ENCODE measurements at places on chromosomes 12 and 14.

DNA sequence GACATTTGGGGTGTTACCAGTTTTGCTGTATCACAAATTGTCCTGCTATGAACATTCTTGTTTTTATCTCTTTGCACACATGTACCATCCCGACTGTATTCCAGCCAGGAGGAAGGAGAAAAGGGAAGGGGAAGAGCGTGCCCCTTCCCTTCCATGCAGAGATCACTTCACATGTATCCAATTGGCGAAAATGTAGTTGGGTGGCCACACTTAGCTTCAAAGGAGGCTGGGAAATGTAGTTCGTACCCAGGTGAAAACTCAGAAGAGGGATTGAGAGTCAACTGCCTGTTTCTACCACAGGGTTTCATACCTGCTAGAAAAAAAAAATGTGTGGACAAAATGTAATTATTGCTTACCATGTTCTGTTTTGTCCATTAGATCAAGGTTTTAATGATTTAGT lies 189.1 kb upstream of the PELI2 start:
- no peak for DNase-seq

GRCh38 chr14:99148131-99148530 lies 123.9 kb downstream of the BCL11B start:
- no peak for DNase-seq

- DNase-seq: no peak
Observed at GRCh38 chr14:93967637-93968250, 8.6 kb downstream of the ASB2 start.

GRCh38 chr12:12721814-12722434 lies 4.8 kb downstream of the CDKN1B start:
- DNase-seq: no peak

DNA sequence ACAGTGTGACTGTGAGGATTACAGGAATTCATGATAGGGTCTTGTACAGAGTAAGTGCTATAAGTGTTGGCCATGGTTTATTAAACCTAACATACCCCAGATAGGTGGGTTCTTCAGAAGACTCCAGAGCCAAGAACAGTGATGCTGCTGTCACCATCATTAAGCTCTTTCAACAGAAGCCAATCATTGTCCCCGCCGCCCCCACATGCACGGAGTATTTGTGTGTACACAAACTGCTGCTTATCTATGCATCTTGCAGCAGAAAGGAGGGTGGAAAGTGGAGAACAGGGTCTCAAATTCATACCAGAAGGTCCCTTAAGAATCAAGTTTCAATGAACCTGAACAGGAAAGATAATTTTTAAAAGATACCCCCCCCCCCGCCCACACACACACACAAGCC lies 51.2 kb downstream of the TMCC3 start:
- DNase-seq: no peak

- no peak for DNase-seq
Observed at GRCh38 chr12:104420868-104421267, 35.9 kb upstream of the CHST11 start.

- DNase-seq: peak; percentile 21
Observed at GRCh38 chr12:26124446-26125399, at the start of gene BHLHE41. Gene BHLHE41 (minus strand): TSS chr12:26125037. CDS start chr12:26124779, 258 bp downstream.

DNA sequence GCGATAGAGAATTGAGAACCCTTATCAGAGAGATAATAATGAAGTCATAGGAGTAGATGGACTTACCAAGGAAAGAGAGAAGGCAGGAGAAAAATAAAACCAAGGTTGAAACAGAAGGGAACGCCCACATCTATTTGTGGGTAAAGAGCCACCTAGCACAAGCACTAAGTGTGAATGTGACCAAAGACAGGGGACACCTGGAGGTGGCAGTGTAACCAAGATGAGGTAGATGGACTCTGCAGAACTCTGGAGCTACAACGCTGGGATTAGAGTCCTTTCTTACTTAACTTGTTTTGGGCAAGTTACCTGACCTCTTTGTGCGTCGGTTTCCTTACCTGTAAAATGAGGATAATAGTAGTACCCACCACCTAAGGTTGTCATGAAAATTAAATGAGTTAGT lies 101.9 kb downstream of the SLC5A8 start:
- no peak for DNase-seq

DNA sequence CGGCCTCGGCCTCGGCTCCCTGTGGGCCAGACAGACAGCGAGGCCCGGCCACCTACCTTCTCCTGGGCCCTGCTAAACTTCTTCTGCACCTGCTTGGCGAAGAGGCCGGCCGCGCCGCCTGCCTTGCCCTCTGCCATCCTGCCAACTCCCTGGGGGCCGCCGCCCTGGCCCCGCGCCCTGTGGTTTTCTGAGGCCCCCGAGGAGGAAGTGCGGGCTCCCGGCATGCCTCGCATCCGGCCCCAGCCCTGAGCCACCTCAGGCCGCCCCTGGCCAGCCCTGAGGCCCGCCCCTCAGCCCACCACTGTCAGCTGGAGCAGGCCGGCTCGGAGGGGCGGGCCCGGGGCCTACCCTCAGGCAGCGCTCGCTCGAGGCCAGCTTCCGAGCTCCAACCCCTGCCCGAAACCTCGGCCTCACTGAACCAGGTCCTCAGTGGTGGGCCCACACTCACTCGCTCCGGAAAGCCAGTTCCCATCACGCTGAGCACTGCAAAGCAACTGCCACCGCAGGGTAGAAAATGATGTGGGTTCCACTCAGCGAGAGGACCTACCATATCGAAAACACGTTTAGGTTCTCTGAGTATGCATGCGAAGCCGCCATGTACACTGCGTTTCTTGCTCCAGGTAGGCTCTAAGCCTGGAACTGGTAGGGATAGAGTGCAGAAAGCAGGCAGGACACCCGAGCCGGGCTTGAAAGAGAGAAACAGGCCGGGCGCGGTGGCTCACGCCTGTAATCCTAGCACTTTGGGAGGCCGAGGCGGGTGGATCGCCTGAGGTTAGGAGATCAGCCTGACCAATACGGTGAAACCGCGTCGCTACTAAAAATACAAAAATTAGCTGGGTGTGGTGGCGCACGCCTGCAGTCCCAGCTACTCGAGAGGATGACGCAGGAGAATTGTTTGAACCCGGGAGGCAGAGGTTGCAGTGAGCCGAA lies at the start of gene BIN2:
BIN2 (minus strand) TSS at position 209 of the 930 bp plus-strand sequence; CDS start at position 137, 72 bp downstream.
- DNase-seq: no peak

DNA sequence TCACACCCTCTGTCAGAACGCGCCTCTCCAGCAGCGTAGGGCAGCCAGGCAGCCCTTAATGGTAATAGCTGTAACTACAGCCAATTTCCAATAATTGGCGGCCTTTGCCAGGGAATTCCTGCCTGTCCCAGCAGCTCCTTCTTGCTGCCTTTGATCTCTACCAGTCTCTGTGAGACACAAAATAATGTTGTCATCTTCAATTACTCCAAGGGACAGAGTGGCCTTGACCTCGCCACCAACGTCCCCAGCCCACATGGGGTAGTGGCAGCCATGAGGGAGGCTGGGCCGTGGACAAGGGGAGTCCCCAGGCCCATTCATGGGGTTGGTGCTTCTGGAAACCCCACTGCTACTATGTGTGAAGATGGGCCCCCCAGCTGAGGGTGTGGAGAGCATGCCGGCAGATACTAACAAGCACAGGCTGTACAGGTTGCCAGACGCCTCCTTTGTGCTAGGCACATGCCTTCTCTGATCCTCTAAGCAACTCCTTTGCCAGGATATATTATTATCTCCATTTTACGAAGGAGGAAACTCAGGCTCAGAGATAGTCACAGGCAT lies 17.4 kb upstream of the CLMN start:
- no peak for DNase-seq

DNA sequence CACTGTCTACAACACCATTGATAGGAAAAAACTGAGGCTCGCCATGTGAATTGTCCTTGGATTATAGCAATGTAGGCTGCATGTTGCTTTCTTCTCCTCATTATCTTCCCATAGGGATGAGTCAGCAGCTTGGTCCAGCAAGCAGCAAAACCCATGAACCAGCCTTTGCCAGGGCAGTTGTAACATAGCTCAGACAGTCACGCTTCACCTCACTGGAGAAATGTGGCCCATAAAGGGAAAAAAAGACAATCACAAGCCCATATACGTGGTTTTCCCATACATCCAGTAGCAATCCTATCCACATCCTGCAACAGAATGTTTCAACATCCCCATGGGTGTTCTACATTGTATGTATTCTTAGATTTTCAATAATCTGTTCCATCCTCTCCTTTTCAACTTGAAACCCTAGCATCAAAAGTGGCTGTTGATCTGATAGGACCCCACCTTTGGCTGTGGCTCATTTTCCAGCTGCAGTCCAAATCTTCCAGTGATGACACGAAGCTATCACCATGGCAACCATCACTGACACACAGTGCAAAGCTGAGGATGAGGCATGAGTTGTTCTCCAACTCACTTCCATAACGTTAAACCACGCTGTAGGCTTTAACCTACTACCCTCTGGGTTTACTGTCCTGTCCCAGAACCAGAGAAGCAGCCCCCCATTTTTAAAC lies 34.0 kb downstream of the GRIN2B start:
- DNase-seq: no peak

DNA sequence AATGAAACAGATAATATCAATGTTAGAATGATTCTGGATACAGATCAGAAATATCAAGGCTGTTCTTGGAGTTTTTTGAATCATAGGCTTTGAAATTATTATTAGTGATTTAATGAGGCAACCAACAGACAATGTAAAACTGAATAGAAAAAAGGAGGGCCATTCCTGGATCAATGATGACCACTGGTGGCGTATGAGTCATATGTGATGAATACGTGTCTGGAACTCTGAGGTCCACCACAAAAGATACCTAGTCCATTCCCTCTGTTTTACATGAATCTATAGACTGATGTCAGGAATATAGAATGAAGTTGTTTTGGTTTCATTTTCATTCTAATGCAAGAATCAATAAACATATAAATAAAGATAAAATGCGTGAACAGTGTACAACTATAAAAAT lies 78.3 kb upstream of the RTL1 start:
- no peak for DNase-seq

DNA sequence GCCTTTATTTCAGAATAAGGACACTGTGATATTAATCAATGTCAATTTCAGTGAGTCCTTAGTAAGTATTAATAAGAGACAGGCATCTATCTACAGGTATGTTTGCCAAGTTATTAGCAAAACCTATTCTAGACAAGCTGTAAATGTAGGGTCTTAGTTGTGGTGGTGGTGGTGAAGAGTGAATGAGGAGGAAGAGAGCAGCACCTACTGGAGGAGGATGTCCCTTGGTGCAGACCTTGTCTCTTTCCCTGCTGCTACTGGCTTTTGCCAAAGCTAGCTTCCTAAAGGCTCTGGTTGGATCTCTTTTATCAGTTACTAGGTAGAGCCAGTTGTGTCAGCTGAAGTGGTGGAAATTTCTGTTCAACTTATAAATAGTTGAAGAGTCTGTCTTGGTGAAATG lies 304.8 kb upstream of the ATP2B1 start:
- no peak for DNase-seq

- DNase-seq: no peak
Observed at GRCh38 chr14:55381040-55381439, 30.6 kb downstream of the ATG14 start.

DNA sequence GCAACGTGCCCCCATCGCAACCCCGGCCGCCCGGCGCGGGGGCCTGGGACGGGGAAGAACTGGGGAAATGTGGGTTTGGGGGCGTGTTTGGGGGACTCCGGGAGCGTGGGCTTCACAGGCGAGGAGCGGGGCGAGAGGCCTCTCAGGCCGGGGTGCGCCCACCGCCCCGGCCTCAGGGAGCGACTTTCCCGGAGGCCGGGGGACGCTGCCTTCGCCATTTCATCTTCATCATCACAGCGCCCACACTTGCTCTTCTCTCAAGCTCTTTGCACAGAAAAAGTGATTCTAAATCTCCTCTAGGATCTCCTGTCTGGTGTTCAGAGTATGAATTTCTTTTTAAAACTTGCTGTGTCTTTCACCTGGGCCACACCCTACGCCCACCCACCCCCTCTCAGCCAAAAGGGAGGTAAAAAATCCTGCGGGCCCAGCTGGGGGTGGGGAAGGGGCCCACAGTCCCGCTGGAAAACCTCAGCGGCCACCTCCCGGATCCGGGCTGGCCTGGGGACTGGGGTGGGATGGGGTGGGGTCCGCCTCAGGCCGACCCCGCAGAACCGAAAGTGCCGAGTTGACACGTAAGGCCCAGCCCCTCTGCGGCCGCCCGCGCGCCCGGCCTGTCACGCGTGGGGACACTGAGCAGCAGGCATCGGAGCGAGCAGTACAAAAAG lies 7.4 kb downstream of the CDKN1B start:
- DNase-seq: no peak

- DNase-seq: no peak
Observed at GRCh38 chr14:68328509-68328908, 464.4 kb downstream of the ZFP36L1 start.

- no peak for DNase-seq
Observed at GRCh38 chr12:95412482-95413311, 61.3 kb upstream of the METAP2 start.

- no peak for DNase-seq
Observed at GRCh38 chr12:90619943-90620342, 335.0 kb downstream of the CCER1 start.

- DNase-seq: no peak
Observed at GRCh38 chr14:94368243-94368590, 20.2 kb downstream of the SERPINA1 start.

DNA sequence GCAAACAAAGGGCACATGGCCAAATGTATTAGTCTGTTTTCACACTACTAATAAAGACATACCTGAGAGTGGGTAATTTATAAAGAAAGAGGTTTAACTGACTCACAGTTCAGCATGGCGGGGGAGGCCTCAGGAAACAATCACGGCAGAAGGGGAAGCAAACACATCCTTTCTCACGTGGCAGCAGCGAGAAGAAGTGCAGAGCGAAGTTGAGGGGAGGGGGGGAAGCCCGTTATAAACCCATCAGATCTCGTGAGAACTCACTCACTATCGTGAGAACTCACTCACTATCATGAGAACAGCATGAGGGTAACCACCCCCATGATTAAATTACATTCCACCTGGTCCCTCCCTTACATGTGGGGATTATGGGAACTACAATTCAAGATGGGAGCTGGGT lies 66.1 kb downstream of the ST8SIA1 start:
- DNase-seq: no peak

DNA sequence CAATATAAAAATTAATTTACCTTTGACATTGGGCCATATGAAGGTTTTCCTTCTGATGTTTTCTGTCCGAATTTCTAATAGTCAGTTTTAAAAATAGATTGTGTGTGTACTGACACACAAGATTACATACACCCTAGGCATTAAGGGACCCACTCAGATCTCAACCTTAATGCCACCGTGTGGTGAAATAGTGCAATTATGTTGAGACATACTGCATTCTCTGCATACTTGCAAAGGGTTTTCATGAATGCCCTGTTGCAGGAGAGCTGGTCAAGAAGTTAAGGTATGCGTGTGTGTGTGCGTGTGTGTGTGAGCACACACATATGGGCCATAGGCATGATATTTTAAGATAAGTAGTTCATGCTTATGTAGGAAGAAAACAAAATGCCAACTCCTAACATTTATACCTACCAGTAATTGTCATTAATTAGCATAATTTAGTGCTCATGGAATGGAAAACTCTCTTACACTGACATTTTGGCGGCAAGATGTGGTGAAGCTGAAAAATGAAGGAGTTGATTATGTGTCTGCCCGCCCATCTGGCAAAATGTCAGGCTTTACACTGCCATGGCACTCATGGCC lies 58.8 kb downstream of the PIK3C2G start:
- no peak for DNase-seq

All from esophagus squamous epithelium (tissue), 5 donors.